ENCODE measurements at places on chromosomes 7 and 10.

DNA sequence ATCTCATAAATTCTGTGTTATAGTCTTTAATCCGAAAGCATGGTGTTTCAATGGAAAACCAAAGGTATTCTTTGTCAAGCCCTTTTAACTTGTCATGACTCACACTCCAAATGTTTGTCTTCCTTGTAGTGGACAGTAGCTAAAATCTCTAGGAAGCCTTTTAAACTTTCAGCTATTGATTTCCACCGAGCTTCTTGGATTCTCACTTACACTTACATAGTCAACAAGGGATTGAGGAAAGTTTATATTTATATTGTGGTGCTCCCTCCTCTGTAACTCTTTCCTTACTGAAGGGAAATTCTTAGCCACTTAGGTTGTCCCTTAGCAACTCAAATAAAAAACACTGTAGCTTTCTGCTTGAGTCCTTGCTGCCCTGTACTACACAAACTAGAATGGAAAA lies 31.2 kb upstream of the GPR37 start:
- no peak for DNase-seq

DNA sequence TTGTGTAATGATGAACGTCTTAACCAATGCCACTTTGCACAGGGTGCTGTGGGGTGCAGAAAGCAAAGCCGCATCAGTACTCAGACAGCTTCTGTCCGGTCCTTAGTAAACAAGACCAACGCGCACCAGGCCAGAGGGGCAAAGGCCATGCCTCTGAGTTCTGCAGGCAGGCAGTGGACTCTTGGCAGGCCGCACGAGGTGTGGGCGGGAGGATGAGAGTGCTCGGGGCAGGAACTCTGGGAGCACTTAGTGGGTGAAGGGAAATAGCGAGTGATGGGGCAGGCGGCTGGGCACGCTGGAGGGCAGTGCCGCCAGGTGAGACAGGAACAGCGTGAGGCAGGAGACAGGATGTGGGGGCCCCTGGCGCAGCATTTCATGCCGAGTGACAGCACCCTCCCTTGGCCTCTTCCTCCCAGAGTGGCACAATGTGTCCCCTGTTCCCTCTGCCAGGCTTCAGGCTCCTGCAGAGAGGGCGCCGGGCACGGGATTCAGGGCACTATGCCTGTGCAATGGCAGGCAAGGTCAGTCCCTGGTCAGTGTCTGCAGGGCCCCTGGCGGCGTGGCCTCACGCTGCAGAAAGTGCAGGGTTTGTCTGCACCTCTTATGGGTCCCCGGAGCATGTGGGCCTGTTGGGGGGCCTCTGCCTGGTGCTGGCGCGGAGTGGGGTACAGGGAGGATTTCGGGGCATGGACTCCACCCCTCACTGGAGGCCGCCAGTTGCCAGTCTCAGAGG lies 60.4 kb downstream of the VIPR2 start:
- DNase-seq: no peak

DNA sequence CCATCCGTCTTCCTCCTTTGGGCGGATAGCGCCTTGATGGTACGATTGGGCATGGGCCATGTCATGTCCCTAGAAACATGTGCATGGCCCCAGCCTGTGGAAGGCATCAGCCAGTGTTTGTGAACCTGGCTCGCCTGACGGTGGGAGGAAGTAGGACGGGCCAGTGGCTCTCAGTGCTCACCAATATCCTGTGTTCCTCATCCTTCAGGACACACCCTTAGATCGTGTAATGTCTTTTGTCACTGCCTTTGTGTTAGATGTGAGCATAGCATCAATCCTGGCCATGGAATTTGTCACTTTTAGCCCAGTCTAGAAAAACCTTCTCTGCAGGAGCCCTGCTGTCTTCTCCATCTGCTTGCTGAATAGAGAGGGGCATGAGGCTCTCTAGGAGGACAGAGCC lies 77.6 kb downstream of the PFKFB3 start:
- DNase-seq: no peak

GRCh38 chr7:82572195-82572880 lies 128.8 kb upstream of the CACNA2D1 start:
- peak; percentile 72 for DNase-seq

GRCh38 chr10:113493882-113494301 lies 59.0 kb upstream of the HABP2 start:
- DNase-seq: no peak

DNA sequence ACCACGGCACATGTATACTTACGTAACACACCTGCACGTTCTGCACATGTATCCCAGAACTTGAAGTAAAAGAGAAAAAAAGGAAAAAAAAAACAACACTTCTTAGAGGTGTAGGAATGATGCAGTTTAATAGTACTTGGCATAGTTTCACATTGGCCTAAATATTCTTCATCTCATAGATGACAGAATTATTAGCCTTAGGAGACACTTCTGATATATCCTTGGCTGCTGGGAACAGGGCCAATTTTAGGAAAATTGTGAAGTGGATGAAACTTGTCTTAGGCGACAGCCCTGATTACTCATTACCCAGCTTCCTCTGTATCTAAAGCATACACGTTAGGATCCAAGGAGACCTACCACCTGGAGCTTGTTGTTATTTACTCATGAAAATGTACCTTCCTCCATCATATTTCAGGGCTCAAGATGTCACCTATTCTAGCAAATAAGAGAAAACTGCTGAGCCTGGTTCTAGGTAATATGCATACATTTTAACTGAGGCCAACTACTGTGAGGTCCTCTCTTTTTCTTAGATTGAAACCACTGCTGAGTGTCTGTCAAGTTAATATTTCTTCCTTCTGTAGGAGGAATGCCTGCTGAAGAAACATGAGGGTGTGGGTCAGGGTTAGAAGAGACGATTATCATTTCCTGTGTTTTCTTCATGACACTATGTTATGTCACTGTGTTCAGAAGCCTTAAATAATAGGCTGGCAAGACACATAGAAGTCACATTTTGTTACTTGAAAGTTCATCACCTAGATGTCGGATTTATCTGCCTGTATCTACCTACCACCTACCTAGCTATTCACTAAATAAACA lies 44.3 kb downstream of the CPED1 start:
- no peak for DNase-seq

GRCh38 chr7:150383710-150384397 lies 4.7 kb downstream of the ZNF775 start:
- peak; percentile 79 for DNase-seq

- no peak for DNase-seq
These were observed 109.1 kb upstream of the PPIF start for GRCh38 chr10:79238158-79238520.

GRCh38 chr10:60203993-60204618 lies 185.6 kb downstream of the ANK3 start:
- DNase-seq: no peak

GRCh38 chr10:104424719-104425118 lies 71.1 kb downstream of the CFAP58 start:
- no peak for DNase-seq

DNA sequence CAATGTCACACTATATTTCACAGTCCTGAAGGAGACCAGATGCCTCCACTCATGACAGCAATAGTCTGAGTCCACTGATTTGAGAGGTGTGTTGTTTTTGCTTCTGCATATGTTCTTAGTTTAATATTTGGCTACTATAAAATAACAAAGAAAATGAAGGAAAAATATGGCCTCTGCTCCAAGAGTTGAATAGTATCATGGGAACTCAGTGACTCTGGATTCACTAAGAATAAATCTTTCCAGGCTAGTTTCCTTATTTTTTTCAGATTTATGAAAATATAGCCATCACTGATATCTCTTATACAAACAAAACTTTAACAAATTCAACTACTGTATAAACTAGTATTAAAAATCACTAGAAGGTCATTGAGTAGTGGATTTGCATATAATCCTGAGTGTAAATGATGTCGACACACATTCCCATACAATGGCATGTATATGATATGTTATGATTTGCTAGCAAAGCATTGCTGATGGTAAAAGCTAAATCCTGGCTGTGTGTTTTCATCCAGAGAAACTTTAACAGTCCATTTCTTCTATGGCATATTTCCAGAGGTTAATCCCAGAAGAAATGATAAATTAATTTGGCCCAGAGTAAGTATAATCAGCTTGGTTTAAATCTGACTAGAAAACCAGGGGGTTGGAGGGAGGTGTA lies 66.0 kb upstream of the VIPR2 start:
- no peak for DNase-seq

- DNase-seq: no peak
These were observed 3.4 kb downstream of the ADCYAP1R1 start for GRCh38 chr7:31055471-31055870.

- DNase-seq: no peak
These were observed 204.9 kb downstream of the DOCK4 start for GRCh38 chr7:112001091-112001826.

- DNase-seq: no peak
These were observed 1.9 kb upstream of the SGMS1 start for GRCh38 chr10:50625649-50626132.

GRCh38 chr7:133576612-133577168 lies 323.8 kb downstream of the EXOC4 start:
- no peak for DNase-seq

DNA sequence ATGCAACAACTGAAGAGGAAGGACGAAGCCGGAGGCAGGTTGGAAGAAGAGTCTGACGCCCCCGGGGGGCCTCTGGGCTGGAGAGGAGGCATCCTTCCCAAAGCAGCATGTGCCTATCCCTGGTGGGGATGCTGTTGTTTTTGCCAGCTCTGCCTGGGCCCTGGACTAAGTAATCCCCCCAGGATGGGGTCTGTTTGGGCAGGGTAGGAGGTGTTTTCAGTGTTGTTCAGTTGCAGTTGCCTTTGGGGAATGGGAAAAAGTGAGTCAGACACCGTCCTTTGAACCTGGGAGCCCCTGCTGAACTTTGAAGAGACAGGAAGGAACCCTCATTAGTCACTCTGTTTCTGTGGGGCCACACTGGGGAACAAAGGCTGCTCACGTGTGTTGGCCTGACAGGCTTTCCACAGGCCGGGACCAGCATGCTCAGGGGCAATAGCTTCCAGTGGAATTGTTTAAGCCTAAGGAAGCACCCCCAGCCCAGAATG lies 35.2 kb upstream of the GDF10 start:
- no peak for DNase-seq

DNA sequence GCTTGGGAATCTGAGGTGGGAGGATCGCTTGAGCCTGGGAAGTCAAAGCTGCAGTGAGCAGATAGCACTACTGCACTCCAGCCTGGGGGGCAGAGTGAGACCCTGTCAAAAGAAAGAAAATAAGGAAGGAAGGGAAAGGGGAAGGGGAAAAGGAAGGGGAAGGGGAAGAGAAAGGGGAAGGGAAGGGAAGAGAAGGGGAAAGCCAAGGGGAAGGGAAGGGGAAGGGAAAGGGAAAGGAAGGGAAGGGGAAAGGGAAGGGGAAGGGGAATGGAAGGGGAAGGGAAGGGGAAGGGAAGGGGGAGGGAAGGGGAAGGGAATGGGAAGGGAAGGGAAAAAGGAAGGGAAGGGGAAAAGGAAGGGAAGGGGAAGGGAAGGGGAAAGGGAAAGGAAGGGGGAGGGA lies 41.5 kb downstream of the ARHGAP19 start:
- DNase-seq: no peak

DNA sequence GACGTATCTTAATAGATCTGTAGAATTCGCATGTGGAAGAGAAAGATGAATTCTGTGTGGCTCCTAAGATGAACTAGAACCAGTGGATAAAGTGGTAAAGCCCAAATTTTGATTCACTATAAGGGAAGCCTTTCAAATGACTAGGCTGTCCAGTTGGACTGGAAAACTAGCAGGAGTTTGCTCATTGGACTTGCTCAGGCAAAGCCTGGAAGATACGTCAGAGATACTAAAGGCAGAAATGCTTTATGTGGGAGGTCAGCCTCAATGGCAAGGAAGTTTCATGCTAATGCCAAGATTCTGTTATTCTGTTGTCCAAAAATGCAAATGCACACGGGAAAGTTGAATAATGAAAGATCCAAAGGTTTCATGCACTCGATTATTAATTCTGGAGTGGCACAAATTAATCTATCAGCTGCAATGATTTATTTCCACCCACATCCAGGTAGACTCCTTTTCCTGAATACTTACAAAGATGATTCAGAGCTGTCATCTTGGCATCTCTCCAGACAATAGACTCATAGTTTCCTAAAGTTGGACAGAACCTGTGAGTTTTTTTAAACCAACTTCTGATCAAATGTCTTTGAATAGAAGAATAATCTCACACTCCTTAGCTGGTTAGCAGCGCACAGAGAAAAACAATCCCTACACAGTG lies 20.5 kb upstream of the PPP1R3C start:
- no peak for DNase-seq

GRCh38 chr7:100431286-100431735 lies 1.7 kb downstream of the MEPCE start:
- DNase-seq: no peak

DNA sequence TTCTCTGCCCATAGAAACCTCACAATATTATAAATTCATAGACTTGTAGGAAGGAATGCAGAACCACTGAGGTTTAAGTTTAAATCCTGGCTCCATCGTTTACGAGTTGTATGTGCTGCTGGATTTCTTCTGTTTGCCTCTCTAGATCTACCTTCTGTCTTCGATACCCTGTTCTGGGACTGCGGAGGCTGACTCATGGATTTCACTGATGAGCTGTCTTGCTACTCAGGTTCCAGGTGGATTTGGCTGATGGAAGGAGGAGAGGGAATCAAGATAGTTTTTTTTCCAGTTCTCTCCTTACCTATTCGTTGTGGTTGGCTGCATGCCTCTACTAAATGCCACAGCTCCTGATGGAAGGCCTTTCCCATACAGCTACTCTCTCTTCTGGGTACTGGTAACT lies 375.8 kb downstream of the REEP3 start:
- DNase-seq: peak; percentile 54

DNA sequence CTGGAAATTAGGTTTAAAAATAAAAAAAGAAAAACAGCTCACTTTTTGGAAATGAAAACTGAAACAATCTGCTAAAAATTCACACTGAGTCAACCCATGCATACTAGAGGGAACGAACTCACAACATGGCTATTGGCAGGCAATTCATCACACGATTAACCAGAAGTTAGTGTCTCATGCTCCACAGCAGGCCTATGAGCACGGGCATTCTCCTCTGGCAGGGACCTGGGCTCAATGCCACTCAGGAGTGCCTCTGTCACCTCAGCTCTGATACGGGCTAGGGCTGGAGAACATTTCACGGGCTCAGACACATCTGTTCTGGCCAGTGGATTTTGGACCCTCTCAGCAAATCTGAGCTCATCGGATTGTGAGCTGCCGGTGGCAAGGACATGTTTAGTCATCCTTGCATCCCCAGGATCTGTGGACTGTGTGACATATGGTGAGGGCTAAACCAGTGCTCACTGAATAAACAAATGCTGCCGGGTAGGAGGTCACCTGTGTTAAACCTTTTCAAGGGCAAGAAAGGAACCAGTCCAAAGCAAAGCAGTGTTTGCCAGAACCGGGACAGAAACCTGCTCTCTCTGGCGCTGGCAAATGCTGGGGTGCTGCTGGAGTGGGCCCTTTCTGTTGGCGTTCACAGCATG lies 40.1 kb downstream of the POLR3A start:
- DNase-seq: no peak

DNA sequence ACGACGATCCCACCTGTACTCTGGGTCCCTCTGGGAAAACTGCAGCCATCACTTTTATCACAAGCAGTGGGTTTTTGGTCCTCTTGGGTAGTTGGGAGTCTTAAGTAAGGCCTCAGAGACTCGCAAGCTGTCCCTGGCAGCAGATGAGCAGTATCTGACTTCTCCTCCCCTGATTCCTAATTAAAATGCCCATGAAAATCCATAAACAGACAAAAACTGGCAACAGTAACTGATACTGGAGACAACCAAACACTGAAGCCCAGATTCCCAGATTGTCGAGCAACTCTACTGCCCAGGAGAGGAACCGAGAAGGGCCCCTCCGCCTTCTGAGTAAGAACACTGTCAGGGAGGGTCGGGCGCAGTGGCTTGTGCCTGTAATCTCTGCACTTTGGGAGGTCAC lies 333.8 kb downstream of the CALN1 start:
- DNase-seq: no peak
